ENCODE measurements at places on chromosomes 16 and 17. TPM values are rescaled to one million over a fixed set of nuclear protein-coding genes. Genes with fewer than 3 reads are reported as not detected.

The PRSS22 gene
- polyA plus RNA-seq: 4.1 TPM

The CA7 gene
- polyA plus RNA-seq: 0.80 TPM

The VPS9D1 gene
- polyA plus RNA-seq: 25.1 TPM

The ABCC3 gene
- polyA plus RNA-seq: 3.7 TPM

The ZNF597 gene
- polyA plus RNA-seq: 2.3 TPM

GRCh38 chr17:38908676-38909181 lies 16.7 kb upstream of the LASP1NB start:
- no peak for DNase-seq

DNA sequence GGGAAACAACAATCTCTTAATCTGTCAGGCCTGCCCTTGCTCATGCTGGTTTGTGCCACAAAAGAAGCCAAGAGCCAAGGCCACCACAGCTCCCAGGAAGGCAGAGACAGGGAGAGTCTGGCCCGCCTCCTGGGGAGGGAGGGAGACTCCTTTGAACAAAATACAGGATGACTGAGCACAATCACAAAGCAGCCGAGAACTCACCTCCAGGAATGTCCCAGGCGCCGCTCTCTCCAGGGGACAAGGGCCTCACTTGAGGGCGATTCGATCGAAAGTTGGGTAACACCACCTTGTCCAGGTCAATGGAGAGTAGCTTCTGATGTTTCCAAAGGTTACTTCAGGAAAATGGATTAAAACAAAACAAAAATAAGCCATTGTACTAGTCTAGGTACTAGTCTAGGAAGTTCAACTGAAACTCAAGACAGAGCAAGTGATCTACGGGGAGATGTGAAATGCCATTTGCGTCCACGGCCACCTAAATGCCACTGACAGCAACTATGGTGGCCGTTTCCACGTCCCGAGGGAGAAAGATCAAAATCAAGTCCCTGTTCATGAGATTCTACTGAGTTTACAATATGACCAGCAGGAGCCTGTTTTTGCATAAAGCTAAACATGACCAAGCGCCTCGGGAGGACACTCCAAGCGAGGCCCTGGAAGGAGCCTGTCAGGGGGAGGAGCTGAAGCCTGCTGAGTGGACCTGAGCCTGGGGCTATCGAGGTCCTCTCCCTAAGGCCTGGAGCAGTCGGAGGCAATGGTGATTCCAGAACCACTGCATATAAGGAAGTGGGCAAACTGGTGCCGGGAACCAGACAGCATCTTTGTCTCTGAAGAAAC lies 13.4 kb upstream of the SLC38A8 start:
- no peak for DNase-seq

- DNase-seq: no peak
Measured at GRCh38 chr17:8700546-8700945, 44.1 kb downstream of the CCDC42 start.

DNA sequence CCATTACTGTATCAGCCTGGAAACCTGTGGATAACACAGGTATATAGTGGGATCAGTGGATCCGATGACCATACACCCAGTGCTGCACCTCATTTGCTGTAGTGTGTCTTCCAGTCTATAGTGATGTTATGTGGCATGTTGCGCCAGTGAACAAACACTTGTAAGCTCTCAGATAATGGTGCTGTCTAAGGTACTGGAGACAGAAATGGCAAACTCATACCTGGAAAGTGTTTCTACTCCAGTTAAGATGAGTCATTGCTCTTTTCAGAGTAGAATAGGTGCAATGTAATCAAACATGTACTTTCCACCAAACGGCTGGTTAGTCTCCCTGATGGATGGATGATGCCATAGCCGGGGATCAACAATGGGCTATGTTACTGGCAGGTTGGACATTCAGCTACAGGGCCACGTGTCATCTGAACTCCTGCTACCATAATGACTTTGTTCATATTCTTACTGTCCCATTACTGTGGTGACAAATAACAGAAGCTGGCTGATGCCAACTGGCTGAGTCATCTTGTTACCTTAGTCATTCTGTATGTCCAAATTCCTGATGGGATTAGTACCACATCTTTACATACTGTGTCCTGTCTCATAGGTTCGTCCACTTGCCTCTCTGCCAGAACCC lies 6.3 kb downstream of the CCL11 start:
- DNase-seq: no peak

- DNase-seq: no peak
Measured at GRCh38 chr17:67855504-67856324, 30.4 kb downstream of the BPTF start.

- DNase-seq: no peak
Measured at GRCh38 chr17:50317121-50317520, 28.8 kb upstream of the XYLT2 start.

DNA sequence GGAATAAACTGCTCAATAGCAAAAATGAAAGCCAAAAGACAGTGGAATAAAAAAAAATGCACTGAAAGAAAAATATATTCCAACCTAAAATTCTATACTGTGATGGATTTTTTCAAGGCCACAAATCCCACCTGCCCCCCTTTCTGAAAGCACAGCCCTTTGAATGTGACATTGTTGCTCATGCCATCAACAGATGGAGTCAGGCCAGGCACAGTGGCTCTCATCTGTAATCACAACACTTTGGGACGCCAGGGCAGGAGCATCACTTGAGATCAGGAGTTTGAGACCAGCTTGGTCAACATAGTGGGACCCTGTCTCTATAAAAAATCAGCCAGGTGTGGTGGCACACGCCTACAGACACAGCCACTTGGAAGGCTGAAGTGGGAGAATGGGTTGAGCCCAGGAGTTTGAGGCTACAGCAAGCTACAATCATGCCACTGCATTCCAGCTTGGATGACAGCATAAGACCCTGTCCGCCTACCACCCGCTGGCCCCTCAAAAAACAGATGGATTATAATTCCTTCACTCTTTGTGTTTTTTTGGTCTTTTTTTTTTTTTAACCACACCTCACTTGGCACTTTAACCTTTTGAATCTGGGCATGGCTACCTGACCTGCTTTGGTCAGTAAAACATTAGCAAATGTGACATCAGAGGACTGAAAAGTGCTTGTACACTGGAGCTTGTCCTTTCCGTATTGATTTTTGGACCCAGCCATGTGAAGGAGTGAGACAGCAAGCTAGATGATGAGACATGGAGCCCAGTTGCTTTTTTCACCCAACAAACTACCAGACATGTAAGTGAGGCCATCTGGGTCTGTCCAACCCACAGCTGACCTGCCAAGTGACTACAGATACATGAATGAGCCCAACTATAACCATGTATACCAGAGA lies 36.3 kb downstream of the GLG1 start:
- no peak for DNase-seq

The SLFN12 gene
- polyA plus RNA-seq: 3.4 TPM

GRCh38 chr16:3004319-3004718 lies 8.4 kb upstream of the CLDN9 start:
- no peak for DNase-seq

- no peak for DNase-seq
Measured at GRCh38 chr17:74082886-74083285, 120.6 kb upstream of the RPL38 start.

DNA sequence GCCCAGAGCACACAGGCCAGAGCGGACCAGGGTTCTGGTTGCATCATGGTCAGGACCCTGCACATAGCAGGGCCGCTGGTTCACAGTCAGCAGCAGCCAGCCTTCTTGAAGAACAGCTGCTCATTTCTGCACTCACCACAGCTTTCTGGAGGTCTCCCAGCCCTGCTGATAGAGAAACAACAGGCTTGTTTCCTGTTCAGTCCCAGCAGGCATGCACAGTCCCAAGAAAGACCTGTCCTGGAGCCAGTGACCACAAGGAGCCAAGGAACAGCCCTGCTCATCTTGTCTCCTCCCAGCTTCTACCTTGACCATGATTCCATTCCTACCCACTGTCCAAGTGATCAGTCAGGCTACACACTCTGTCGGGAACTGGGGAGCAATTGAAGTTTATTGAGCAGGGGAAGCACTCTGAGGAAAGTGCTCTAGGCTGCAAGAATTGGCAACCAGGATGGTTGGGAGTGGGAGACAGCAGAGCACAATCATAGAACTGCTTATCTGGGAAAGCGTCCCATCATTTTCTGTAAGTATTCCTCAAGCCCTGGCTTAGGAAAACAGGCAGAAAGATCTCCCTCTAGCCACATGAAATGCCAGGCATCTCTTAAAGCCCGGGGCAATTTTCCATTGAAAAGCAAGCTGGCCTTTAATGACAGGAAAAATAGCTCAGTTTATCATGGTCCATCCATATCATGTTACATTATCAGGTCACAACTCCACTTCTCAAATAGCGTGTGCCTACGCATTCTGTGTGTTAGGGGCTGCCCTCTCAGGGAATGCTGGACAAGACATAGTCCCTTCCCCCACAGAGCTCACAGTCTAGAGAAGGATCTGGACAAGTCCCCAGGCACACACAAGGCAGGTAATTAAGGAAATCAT lies 155.4 kb upstream of the FOXF1 start:
- DNase-seq: no peak

The LGALS9C gene
- polyA plus RNA-seq: 0.37 TPM

DNA sequence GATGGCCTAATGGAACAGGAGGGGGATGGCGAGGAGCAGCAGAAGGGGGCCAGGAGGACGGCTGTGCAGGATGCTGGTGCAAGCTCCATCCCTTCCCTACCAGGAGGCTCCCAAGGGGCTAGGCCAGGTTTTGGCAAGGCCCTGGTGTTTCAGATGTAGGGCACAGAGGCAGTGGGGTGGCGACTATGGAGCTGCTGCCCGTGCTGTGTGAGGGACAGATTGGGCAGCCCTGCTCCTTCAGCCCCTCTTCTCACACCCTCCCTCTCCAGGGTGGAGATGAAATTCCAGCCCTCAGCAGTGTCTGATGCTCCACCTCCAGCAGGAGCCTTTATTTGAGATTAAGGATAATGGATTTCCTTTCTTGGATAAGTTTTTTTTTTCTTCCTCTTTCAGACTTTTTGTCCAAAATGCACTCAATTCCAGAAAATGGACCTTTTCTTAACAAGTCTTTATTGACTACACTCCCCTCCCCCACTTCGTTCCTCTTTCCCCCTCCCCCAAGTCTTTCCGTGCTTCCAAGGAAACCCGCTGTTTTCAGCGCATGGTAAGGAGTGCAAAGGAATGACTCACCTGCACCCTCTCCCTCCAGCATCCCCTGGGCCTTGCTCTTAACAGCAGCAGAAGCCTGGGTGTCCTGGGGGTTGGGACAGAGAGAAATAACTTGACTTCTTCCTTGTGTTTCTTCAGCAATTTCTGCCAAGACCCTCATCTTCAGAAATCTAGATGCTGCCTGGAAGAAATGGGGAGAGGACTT lies 95.2 kb downstream of the CCDC182 start:
- DNase-seq: no peak

DNA sequence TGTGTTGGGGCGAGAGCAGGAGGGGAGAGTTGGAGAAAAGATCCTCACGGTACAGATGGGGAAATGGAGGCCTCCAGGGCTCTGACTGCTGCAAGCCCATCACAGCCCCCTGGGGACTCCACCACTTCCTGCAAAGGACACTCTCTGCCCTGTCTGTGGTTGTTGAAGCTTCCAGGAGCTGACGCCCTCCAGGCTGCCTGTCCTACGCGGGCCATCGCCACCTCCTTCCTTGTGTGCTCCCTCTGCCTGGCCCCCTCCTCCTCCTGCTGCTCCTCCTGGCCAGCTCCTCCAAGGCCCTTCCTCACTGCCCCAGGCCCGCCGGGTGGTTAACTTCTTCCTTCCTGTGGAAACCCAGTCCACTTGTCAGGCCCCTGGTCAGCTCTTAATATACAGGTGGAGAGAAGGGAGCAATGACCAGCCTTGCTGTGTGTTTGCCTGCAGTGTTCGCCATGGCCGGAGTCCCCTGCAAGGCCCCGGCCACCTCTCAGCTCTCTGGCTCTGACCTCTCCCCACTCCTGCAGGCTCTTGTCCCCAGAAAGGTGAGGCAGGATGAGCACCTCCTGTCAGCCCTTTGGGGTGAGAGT lies 18.4 kb upstream of the STAC2 start:
- DNase-seq: no peak

The DBNDD1 gene
- polyA plus RNA-seq: 1.9 TPM

GRCh38 chr17:332558-333322 lies 19.9 kb downstream of the RPH3AL start:
- DNase-seq: no peak

DNA sequence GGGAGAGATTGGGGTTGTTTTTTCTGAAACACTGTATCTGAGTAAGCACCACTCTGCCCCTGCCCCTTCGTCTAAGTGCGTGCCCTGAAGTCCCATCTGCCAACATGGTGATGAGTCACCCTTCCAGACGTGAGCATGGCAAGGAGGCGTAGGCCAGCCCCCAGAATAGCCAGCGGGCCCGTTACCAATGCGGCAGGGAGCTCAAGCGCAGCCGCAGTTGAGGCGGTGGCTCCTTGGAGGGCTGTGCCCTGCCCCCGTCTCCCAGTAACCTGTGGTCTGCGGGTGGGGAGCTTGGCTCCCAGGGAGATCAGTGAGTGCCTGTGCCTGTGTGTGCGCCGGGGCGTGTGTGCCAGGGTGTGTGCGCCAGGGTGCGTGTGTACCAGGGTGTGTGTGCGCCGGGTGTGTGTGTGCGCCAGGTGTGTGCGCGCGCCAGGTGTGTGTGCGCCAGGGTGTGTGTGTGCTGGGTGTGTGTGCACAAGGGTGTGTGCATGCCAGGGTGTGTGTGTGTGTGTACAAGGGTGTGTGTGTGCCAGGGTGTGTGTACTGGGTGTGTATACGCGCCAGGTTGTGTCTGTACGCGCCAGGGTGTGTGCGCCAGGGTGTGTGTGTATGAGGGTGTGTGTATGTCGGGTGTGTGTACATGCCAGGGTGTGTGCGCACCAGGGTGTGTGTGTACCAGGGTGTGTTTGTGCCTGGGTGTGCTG lies 98.6 kb upstream of the CHMP6 start:
- no peak for DNase-seq

DNA sequence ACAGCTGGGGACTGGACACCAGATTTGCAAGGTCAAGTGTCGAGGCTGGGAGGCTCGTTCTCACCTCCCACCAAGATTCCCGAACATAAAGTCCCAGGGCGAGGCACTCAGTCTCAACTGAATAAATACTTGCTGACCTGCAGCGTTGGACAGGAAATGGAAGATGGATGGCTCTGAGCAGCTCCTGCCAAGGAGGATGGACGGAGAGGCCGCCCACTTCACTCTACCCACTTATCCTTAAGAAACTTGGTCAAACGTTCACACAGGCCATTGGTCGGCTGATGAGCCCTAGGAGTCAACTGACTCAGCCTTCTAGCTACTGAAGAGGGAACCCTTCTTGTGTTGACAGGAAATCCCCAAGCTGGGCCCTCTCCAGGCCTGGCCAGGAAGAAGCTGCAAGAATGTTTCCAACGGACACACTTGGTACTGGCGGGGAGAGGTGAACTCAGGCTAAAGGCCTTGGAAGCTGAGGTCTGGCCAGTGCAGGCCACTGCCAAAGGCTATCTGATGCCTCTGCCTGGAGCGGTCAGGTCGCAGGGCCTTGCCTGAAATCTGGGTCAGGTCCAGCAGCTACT lies 50.0 kb downstream of the VAC14 start:
- DNase-seq: no peak
